Amniotic epithelial cell (primary cell): ENCODE measurements at places on chromosomes 3 and 15.
A peak's percentile ranks its signal among the peaks of the same experiment; 100 is the strongest.

DNA sequence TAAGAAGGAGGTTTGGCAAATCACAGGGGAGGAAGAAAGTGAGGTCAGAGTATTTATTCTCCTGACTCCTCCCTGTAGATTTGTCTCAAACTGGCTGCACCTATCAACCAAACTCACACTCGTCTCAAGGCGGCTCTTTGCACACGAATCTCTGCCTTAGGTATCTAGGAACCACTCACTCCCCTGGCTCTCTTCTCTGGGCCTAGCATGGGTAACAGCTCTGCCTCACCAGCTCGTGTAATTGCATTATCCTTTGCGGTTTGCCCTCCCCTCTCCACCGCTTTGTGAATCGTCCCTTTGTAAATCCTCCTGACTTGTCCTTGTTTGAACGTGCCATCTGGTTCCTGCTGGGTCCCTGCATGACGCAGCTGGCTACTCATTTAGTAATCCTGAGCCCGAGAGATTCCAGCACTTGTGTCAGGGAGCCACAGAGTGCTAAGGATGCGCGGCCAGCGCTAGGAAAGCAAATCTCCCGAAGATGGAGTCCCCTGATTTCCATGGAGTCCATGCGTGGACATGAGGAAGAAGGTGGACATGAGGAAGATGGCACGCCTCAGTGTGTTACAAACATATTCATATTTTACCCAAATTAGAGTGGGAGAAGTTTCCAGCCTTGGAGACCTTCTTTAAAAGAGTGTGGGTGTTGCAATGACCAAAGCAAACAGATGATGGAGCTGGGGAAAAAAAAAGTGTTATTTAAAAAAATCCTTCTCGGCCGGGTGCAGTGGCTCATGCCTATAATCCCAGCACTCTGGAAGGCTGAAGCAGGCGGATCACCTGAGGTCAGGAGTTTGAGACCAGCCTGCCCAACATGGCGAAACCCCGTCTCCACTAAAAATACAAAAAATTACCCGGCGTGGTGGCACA is 26.7 kb downstream of the NRROS start:
- DNase-seq, result peak; percentile 76

GRCh38 chr3:127835993-127836882 is 13.9 kb upstream of the MGLL start:
- DNase-seq, result no peak

GRCh38 chr3:194095902-194096301 is 40.0 kb upstream of the HES1 start:
- DNase-seq, result no peak

DNA sequence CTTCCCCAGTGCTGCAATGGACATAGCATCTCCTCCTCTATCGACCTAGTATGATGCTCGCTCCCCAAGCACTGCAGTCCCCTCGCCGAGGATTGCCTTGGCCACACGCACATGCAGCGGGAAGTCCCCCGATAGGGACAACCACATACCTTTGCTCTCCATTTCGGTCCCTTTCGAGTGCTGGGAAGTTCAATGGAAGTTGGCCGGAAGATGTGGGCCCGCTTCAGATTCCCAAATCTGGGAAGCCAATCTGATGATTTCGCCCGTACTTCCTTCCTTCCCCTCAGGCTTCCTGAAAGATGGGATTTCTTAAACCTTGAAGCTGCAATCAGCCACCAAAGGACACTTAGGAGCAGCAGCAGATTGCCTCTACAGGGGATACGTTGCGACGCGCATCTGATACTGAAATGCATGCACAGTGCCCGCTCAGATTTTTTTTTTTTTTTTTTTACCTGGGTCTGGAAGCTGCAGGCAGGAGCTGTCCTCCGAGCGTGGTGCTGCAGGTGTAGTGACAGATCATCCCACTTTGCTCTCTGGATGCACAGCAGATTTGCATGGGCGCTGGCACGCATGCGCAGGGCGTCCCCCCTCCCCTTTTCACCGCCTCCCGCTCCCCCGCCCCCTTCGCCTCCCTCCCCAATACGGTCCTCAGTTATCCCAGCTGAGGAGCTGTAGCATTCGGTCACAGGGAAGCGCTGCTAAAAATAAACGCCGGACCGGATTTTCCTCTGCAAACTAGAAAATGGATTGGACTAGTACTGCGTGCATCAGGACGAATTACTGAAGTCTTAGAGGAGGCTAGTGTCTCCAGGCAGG is at the start of gene FGF12:
Gene FGF12, minus strand, starts transcription at position 510 of the 816 bp plus-strand sequence.
- peak; percentile 11 for DNase-seq

DNA sequence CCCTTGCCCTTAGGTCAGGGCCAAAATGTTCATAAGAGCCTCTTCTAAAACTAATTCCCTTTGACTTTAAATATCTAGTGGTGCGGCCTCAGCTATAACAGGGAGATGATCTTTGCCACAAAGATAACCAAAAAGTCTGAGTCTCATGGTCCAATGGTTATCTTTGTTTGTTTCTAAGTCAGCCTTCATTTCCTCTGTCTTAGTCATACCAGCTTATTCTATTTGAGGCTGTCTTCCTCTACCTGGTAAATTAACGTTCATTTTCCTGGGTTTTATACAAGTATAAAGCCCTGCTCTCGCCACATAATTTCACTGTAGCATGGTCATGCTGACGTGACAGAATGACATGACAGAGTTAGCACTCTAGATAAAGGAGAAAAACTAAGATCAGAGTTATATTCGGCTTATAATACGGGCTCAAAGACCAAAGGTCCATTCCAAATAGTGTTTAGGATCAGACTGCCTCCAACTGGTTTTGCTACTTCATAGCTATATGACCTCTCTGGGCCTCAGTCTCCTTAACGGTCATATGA is 18.4 kb downstream of the ZNF860 start:
- no peak for DNase-seq

- DNase-seq, result no peak
Measured at GRCh38 chr15:41487381-41487780, 6.3 kb upstream of the ITPKA start.

GRCh38 chr3:183844606-183845005 is 19.2 kb upstream of the MAP6D1 start:
- peak; percentile 86 for DNase-seq

- DNase-seq, result peak; percentile 87
Measured at GRCh38 chr3:151843275-151843674, 29.4 kb downstream of the AADAC start.

GRCh38 chr3:78665101-78665500 is 1102.7 kb downstream of the ROBO1 start:
- DNase-seq, result no peak

- DNase-seq, result no peak
Measured at GRCh38 chr15:32152574-32152973, 122.3 kb downstream of the CHRNA7 start.

- DNase-seq, result no peak
Measured at GRCh38 chr3:14156201-14156600, 22.2 kb downstream of the XPC start.

GRCh38 chr3:85837402-85837801 is 878.6 kb downstream of the CADM2 start:
- DNase-seq, result no peak

GRCh38 chr3:188037195-188037718 is 116.7 kb upstream of the LPP start:
- peak; percentile 74 for DNase-seq

- DNase-seq, result no peak
Measured at GRCh38 chr3:124592658-124593441, 137.4 kb upstream of the UMPS start.

DNA sequence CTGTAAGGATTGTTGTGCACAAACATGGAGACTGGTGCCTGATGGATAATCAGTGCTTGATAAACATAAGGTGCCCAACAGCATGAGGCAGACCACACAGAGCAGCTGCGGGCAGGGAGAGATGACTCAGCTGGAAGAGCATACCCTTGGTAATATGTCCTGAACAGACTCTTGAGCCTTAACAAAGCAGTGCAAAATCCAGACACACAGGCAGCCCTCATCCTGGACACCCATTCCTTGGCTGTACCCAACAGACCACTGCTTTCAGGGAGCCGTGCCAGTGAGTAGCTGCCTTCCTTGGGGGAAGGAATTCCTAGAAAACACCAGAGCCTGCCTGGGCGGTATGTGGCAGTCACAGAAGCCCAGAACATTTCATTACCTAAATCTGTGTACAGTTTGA is 156.2 kb downstream of the CLSTN2 start:
- peak; percentile 2 for DNase-seq

DNA sequence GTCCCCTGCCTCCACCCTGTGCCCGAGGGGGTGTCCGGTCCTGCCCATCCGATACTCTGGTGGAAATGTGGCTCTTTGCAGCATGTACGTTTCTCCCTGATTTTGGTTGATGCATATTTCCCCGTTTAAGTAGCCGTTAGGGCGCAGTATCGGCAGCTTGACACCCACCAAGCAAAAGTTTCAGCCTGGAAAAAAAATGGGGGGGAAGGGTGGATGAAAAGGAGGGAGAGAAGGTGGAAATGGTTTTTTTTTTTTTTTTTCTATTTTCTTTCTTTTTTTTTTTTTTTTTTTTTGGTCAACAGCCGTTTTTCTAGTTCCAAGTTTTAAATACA is 1.3 kb downstream of the RAP2B start:
- peak; percentile 24 for DNase-seq

- DNase-seq, result no peak
Measured at GRCh38 chr3:55608301-55608937, 121.3 kb upstream of the WNT5A start.

- no peak for DNase-seq
Measured at GRCh38 chr3:40862946-40863345, 336.4 kb upstream of the CTNNB1 start.

DNA sequence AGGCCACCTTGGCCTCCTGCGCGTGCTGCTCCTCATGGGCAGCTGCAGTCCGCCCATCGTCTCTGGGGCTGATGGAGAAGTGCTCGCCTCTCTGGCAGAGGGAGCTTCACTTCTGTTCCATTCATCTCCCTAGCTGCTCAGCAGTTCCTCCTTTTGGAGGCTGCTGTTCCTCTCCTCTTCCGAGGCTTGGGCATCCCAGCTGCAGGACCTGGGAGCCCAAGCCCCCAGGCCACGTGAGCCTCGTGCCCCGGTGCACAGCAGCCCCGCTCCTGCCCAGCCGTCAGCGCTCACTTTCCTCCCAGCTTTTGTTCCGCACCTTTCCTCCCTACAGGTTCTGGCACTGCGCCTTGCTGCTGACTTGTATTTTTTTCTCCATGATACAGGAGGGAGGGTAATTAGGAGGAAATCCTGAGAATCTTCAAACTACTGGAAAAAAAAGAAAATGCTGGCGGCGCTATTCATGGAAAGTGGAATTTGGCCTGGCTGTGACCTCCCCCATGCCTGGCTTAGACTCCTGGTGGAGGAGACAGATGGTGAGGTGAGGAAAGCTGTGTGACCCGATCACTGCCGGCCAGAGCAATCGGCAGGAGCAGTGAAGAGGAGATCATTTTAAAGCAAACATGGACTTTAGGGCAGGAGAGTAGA is 210.1 kb downstream of the CHST2 start:
- peak; percentile 35 for DNase-seq

DNA sequence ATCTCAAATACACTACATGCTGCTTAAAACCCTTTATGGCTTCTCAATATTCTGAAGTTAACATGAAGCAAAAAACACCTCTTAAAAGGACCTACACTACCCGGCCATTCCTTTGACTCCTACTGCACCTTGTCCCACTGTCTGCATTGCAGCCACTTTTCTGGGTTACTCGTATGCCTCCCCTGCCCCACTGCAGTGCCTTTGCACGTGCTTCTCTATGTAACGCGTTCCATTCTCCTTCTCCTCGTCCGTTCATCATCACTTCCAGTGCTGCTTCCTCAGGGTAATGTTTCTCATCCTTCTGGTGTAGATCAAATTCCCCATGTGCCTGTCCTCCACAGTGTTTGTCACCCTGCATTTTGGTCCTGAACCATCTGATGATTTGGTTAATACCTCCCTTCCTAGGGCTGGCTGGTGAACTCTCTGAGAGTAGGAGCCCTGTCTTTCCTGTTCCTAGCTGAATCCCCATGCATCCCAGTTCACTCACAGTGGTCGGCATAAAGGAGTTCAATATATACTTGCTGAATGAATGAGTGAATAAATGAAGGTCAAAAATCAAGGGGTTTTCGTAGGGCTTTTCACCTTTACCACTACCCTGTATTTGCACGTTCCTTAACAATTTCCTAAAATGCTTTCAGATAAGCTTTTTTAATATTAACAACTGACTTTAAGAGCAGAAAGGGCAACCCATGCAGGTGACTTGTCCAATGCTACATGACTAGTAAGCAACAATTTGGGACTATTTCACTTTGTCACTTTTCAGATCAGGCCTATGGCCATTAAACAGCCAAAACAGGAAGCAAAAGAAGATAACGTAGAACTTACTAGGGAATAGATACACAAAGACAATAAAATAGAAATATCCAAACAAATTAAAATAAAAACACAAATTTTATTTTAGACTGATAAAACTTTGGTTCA is 2.4 kb upstream of the STT3B start:
- DNase-seq, result no peak

DNA sequence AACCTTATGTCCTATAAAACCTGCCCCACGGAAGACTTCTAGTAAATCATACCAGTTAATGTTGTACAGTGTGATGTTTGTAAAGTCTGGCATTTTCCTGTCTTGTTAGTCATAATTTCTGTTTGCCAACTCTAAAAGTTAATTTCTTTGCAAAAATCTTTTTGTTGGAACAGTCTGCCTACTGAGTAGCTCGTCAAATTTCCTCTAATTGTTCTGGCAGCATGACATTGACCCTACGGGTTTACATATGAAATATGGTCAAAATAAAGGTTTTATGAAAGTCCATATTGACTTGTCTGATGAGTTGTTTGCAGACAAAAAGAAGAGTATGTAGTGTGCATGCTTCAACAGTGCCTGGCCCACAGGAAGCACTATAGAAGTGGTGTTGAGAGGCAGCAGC is 79.8 kb upstream of the SOX2 start:
- no peak for DNase-seq

DNA sequence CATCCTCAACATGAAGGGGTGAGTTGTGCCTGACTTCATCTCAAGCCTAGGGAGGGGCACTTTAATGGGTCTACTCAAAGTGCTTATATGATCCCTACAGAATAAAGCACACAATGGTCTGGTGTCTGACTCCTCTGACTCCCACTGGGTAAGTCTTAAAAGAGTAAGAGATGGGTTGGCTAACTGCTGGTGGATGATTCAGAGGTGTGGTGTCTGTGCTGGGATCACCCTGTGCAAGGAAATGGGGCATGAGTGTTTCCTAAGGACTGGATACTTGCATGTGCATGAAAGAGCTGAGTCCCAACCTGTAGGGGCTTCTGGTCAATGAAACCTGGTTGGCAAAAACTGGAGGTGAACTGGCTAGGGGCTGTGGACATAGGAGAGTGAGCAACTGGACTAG is 158.8 kb downstream of the IL20RB start:
- DNase-seq, result peak; percentile 28

DNA sequence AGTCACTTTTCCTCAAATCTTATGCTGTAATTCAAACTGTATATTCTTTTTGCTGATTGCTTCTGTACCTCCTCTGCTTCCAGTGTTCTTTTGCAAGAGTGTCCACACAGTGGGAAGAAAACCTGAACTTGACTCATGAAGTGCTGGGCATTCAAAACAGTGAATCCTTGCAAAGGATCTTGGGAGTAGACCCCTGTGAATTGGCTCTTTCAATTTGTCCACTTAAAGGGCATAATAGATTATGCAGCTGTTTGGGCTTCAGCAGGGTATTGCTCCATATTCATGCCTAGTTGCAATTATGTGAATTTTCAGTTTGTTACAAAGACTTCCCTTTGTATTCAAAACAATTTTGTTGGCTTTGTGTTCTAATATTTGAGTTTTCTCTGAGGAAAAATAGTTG is 11.4 kb downstream of the ZFAND6 start:
- peak; percentile 69 for DNase-seq
